HL-60 (cell line): ENCODE measurements at places on chromosomes 13 and 19.

DNA sequence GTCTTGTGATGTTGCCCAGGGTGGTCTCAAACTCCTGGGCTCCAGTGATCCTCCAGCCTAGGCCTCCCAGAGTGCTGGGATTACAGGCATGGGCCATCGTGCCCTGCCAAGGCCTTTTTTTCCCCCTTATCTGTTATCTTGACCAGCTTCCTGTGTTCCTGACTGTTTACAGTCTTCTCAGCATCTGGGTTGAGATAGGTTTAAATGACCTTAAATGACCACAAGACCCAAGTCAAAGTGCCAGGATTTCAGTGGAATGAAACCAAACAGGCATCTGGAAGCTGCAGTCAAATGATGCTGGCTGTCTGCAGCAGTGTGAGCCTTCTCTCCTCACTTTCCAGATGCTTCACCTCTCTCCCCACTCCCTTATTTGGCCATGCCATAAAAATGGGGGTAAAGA lies 114.2 kb upstream of the CLDN10 start:
- no peak for DNase-seq

DNA sequence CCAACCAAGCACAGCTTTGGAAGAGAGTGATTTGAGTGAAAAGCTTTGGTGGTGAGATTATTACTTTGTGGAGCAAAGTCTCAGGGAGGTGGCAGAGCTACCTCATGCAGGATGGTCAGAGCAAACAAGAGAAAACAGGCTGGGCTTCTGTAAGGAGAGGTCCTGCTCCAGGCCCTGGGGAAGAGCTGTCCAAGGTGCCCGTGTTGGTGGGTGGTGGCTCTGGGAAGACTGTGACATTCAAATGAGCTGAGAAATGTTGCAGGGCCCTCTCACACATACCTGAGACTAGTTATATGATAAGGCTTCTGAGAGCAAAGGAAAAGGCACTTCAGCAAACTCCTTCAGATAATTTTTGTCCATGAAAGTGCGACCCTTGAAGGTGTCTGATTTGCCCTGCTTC lies 205.5 kb upstream of the SOX21 start:
- DNase-seq = no peak

GRCh38 chr19:15177269-15178116 lies 23.3 kb downstream of the NOTCH3 start:
- DNase-seq = peak; percentile 78

DNA sequence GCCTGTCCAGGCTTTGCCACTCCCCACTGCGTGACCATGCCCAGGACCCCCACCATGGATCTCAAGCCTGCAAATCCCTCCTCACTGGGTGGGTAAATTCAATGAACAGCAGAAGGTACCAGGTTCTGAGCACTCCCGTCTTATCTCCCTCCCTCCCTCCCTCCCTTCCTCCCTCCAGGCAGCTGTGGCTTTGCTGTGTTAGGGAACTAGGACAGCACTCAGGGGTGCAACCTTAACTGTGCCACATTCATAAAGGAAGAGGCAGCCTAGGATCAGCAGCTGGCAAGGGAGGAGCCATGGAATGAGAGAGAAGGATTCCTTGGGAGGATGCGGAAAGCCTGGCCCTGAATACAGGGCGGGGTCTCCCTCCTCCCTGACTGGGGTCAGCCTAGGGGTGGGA lies 5.6 kb downstream of the CEACAM4 start:
- no peak for DNase-seq

GRCh38 chr13:110914081-110914330 lies 863 bp downstream of the ANKRD10 start:
- DNase-seq = no peak

GRCh38 chr13:76489274-76489673 lies 396.9 kb downstream of the KCTD12 start:
- DNase-seq = no peak

DNA sequence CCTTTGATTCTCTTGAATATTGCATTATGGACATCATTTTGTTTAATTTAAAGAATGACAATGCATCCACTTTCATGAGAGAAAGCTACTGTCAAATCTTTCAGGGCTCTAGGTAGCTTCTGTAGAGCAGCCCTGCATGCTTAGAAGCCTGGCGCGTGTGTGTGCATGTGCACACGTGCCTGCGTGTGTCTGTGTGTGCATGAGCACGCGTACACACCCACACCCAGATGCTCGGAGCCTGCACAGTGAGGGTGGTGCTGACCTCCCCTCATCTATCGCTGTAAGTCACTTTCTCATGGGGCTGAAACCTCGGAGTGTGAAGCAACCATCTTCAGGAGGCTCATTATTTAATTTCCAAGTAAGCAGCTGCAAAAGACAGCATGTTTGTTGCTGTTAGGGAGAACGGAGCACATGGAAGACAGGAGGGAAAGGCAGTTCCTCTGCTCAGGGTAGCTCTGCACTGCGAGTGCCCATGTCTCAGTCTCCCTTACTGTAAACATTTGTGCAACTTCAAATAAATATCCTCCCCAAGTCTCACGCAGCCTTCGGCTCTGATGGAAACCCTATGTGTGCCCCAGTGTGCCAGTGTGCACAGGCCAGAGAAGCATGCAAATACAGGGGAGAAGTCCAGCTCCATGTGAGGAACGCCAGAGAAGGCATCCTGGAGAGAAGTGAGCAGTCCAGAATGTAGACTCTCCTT lies 22.8 kb downstream of the TSHZ3 start:
- no peak for DNase-seq

GRCh38 chr13:76936763-76937162 lies 11.5 kb upstream of the ACOD1 start:
- DNase-seq = peak; percentile 48

GRCh38 chr19:16371540-16371986 lies 46.9 kb downstream of the KLF2 start:
- no peak for DNase-seq

GRCh38 chr13:98731925-98732324 lies 20.5 kb downstream of the SLC15A1 start:
- DNase-seq = no peak

DNA sequence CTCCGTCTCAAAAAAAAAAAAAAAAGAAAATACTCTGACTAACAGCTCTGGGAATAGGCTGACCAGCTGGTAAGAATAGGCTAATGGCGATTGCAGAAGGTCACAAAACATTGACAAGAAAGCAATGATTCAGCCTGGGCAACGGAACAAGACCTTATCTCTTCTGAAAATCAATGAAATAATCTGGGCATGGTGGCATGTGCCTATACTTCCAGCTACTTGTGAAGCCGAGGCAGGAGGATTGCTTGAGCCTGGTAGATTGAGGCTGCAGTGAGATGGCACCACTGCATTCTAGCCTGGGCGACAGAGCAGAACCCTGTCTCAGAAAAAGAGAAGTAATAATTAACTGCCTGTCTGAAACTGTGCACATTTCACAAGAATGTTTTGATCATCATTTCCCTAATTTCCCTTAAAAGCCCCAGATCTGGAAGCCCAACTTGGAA lies 18.8 kb upstream of the MTRF1 start:
- DNase-seq = no peak
